ENCODE measurements at places on chromosomes 2 and 18.

DNA sequence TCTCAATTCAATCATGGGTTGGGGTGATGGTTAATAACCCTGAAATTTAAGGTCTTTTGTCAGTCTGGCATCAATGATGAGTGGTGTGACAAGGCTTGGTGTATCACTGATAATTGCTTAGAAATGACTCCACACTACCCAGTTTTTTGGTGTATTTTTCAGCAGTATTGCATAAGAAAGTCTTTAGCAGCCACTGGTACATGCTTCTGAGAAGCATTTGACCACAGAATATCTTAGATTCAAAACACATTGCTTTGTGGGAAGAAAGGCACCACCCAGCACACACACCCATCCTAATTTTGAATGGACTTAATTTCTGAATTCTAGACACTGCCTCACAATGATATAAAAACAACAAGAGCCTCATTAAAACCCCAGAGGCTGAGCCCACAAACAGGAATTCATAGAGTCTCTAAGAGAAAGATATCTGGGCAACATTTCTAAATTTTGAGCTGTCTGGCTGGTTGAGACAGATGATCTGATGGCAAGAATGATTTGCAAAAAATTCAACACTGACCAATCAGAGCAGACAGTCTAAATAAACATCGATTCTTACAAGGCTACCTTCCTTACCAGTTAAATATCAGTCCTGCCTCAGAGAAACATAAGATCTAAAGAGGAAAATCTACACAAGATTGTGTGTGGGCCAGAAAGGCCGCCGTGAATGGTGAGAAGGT is 114.7 kb upstream of the CYP1B1 start:
- DNase-seq: no peak

GRCh38 chr18:57466307-57466706 is 31.1 kb downstream of the ONECUT2 start:
- no peak for DNase-seq

DNA sequence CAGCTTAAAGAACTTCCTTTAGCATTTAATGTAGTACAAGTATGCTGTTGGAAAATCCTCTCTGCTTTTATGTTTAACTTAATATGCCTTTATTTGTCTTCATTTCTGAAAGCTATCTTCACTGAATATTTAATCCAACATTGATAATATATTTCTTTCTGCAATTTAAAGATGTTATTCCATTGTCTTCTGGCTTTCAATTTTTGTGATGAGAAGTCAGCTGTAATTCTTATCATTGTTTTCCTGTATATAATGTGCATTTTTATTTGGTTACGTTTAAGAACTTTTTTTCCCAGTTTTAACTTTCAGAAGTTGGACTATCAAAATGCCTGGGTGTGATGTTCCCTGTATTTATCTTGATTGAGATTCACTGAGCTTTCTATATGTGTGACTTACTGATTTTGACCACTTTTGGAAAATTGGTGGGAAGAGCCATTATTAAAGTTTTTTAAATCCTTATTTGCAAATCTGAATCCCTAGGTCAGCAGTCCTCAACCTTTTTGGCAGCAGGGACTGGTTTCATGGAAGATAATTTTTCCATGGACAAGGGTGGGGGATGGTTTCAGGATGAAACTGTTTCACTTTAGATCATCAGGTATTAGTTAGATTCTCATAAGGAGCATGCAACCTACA is 241.0 kb downstream of the TNS1 start:
- DNase-seq: no peak

DNA sequence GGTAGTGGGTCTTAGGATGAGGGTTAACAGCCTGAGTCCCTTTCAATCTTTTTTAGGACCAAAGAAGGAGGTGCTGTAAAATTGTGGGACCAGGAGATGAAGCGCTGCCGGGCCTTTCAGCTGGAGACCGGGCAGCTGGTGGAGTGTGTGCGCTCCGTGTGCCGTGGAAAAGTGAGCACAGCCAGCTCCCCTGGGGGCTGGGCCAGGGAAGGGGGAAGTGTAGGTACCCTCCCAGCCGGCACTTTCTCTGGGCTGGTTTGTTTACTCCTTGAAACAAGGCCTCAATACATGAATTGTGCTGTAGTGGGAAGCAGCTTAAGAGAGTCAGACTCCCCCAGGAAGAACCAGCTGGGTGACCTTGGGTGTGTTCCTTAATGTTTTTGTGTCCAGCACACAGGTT is 90.1 kb downstream of the RTN4 start:
- no peak for DNase-seq

DNA sequence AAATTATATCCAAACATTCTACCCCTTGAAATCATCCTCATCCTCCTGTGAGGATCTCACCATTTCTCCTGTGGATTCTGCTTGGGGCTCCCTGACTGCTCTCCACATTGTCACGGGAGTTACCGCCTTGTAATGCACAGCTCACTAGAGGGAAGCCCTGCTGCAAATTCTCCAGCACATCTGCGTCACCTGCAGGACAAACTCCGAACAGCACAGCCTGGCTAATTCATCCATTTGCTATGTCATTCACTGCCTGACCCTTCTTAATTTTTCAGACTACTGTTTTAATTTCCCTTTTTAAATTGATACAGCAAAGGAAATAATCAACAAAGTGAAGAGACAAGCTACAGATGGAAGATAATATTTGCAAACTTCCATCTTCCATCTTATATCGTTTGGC is 627.4 kb downstream of the FBXO15 start:
- no peak for DNase-seq
